ENCODE measurements at places on chromosomes 6 and 20.
A peak's percentile ranks its signal among the peaks of the same experiment; 100 is the strongest.

DNA sequence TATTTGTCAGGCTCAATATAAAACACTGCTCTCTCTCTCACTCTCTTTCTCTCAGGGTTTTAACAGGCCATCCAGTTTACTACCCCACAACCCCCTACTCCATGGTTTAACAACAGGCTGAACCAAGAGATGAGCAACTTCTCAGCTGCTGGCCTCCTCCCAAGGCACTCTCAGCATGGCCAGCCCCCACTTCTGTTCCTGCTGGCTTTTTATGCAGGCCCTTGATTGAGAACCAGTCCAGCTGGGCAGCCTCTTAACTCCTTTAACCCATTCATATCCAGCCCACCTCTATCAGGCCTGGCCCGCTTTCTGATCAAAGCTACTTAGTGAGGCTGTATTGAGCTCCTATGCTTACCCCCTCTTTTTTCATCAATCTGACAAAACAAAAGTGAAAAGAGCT lies 346.8 kb upstream of the POU3F2 start:
- DNase-seq, result no peak

GRCh38 chr6:101352316-101352715 lies 41.2 kb upstream of the GRIK2 start:
- DNase-seq, result no peak

DNA sequence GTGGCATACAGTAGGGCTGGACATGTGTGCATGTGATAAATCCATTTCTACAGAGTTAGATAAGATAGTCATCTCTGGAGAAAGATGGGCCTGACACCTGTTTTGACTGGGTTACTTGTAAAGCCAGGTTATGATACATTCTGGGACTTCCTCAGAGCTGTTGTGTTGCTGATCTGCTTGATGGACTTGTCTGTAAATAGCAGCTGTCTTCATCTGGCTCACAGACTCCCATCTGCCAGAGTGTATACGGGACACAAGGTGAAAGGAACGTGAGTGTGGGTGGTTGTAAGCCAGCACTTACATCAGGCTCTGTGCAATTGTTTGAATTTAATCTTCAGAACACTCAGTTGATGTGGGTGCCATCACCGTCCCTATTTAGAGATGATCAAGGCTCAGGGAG lies 49.8 kb downstream of the ZDHHC14 start:
- DNase-seq, result no peak

DNA sequence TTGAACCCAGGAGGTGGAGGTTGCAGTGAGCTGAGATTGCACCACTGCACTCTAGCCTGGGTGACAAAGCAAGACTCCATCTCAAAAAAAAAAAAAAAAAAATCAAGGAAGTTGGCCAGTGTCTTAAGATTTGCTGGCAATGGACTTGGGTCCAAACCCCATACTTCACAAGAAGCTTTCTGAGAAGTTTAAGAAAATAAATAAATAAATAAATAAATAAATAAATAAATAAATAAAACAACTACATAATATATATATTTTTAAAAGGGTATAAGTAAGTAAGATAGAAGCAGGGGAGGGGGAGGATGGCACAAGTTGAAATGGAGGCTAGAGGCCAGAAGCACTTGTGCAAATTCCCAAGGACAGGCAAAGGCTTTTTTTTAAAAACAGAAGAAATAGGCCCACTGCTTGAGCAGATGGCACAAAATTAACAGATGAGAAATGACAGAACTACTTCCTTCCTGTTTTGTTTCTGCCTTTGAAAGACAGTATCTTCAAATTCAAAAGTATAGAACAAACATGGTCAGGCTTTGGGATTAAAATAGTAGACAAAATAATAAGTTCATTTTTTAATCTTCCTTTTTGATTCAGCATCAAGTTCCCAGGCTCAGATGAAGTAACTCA lies 287.7 kb downstream of the ALDH8A1 start:
- no peak for DNase-seq

DNA sequence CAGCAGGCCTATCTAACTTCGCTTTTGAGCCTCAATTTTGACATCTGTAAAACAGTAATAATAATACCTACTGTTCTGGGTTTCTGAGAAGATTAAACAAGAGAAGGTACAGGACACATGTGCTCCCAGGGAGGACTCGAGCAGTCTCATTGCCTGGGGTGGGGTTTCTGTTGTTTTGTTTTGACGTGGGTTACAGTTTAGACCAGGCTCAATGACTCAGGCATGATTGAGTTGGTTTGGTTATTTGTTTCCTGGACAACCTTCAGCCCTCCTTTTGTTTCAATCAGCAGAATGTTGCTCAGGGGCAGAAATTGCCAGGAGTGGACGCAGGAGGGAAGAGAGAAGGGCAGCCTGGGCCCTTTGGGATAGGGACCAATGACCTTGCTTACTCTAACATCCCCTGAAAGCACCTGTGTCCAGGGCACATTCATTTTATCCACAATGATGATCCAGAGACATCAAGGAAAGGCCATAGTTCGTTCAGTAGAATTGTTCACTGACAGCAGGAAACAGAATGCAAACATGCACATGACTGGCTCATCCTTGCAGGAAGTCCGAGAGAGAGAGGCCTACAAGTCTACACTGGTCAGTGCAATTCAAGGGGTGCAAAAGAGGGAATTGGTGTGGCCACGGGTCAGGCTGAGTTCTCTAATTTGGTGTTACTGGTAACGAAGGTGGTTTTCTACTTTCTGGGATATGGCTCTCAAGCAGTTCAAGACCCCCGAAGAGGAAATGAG lies 74.5 kb upstream of the MRPS10 start:
- peak; percentile 1 for DNase-seq

DNA sequence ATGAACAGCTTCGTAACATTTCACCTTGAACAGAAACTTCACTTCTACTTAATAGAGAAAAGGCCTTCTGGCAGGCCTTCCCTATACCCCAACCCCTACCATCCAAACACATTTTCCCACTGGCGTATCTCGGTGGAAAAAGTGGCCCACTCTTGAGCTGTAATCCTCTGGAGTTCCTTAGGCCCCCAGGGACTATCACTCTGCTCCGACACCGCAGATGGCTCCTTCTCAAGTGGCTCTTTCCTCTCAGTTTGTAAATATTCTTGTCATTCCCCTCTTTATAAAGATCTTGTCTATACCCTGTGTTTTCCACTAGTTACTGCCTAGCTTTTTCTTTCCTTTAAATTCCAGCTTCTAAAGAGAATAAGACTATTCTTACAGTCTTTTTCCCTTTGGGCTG lies 108.7 kb downstream of the MYB start:
- no peak for DNase-seq

DNA sequence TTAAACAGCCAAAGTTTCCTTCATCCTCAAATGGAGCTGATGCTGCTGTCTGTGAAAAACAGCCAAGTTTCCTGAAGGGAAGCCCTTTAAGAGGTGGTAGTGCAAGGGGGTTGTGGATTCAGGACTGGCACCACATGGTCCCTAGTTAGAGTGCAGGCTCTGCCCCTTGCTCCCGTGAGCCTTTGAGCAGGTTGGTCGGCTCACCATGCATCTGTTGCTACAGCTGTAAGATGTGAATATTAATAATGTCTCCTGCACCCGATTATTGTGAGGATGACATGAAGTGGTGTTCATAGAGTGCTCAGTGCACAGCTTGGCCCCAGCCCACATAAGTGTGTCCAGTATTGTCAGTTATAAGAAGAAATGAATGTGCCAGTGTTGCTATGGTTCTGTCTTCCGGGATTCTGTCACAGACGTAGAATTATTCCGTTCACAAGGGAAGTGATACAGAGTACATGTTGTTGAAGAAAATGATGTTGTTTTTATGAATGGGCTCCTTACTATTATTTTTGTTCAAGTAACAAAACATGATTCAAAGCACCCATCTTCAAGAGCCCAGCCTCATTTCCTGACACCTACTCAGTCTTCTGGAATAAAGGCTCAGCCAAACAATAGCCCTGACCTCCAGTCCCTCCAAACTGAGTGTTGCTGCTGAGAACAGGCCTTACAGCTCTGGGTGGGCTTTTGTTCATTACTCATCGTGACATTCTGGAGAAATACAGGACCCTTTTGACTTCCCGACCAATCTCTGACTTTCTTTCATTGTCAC lies 2.9 kb upstream of the PKIG start:
- DNase-seq, result peak; percentile 62

GRCh38 chr20:32358883-32359632 lies 927 bp downstream of the ASXL1 start:
- DNase-seq, result peak; percentile 15

DNA sequence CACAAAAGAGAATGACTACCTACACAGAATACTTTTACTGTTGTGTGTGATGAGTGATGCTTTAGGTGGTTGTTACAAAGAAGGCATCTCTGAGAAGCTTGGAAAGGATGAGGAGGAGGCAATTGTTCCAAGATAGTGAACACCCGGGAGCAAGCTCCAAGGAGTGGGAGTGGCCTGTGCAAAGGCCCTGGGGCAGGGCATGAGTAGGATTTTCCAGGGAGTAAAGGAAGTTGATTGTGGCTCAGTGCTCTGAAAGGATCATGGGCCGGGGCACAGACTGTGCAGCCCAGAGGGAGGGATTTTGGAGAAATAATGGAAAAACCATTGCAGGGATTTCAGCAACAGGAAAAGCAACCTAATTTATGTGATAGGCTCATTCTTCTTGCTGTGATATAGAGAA lies 264.3 kb downstream of the CDH26 start:
- no peak for DNase-seq

DNA sequence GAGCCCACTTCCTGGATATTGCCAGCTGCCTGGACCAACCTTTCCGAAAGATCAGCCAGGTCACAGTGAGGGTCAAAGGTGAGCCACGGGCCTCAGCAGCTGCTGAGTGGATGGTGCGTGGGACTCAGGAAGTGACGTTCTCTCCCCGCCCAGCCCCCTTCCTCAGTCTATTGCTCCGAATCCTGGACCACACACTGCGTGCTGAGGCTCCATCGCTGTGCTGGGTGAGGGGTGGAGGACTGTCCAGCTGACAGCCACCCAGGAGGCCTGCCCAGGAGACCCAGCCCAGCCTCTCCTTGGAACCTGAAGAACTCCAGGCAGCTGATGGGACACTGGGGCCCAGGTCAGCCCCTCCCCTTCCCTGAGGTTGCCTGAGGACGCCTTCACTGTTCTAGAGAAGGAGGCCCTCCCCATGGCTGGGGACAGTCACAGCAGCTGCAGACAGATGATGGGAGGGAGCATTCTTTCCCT lies 94.4 kb upstream of the CD93 start:
- peak; percentile 52 for DNase-seq

- no peak for DNase-seq
These were observed 46.3 kb downstream of the FAM83B start for GRCh38 chr6:54892831-54893230.

- no peak for DNase-seq
These were observed 5.3 kb downstream of the ANKRD6 start for GRCh38 chr6:89438248-89438647.

- DNase-seq, result no peak
These were observed 19.7 kb upstream of the EFHC1 start for GRCh38 chr6:52400313-52401041.

DNA sequence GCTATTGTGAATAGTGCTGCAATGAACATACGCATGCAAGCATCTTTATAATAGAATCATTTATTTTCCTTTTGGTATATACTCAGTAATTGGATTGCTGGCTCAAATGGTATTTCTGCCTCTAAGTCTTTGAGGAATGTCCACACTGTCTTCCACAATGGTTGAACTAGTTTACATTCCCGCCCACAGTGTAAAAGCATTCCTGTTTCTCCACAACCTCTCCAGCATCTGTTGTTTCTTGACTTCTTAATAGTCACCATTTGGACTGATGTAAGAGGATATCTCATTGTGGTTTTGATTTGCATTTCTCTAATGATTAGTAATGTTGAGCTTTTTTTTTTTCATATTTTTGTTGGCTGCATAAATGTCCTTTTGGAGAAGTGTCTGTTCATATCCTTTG lies 208.7 kb downstream of the PHF3 start:
- DNase-seq, result no peak

GRCh38 chr6:112209131-112209530 lies 45.2 kb downstream of the LAMA4 start:
- DNase-seq, result no peak

- DNase-seq, result no peak
These were observed 300.1 kb downstream of the SAMD5 start for GRCh38 chr6:147808640-147809039.

DNA sequence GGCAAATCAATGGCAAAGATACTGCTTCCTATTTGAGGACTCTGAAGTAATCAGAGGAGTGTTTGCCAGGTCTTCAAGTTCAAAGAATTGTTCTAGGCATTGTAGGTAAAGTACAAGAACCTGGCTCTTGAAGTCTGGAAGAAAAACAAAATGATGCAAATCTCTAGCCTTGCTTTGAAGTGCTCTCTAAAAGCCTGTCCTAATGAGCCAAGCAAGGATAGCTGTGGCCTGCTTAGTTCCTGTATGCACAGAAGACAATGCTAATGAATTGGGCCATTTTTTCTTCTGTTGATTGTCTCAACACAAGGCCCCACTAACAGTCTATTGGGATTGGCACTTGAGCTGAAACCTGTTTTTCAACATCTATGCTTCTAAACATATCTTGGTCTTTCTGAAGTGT lies 165.0 kb upstream of the POU3F2 start:
- no peak for DNase-seq

GRCh38 chr6:158819213-158819976 lies at the start of gene EZR:
EZR (minus strand) TSS chr6:158819368; CDS start chr6:158818093, 1,275 bp downstream.
- peak; percentile 70 for DNase-seq

- no peak for DNase-seq
These were observed 133.0 kb downstream of the FARS2 start for GRCh38 chr6:5394280-5394679.

DNA sequence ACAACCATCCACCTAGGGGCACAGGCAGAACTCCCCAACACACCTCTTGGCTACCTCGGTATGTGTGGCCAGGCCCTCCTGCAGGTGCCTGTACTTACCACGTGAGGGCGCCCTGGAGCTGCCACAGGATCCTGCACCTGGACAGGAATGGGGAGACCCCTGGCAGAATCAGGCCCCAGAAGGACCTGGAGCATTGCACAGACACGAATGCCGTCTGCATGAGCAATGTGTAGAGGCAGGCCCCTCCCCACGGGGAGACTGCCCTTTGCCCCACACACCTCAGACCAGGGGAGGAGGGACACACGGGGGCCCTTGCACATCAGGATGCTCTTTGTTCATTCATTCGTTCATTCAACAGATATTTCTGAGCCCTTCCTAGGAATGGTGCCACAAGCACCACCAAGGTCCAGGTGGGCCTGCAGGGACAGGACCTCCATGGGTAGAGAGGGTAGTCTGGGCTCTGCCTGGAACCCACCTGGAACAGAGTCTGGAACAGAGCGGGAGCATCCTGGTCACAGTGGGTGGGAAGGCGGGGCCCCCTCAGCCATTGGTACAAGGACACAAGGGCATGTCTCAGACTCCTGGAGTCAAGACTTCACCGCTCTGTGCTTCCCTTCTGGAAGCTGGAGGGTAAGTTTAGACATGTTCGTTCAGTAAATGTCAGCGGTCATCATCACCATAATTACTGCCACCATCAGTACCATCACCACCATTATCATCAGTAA lies 32.3 kb downstream of the YTHDF1 start:
- DNase-seq, result peak; percentile 42

DNA sequence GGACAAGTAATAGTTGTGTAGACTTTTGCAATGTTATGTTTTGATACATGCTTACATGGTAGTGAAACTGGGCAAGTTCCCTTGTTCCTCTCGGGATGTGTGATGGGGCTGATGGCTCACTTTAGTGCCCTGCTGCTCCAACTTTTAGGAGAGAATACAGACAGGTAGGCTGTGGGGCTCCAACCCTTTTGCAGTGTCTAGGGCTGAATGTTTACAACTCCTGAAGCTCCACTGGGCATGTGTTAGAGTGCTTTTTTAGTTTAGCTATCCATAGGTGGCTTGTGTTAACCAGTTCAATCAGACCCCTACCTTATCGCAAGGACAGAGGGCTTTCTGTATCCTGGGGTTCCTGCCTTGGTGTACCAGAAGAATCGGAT lies 33.8 kb downstream of the SERPINB6 start:
- no peak for DNase-seq

Data from dermis microvascular lymphatic vessel endothelial cell (primary cell).